GM12878 (cell line): ENCODE measurements at places on chromosomes 12 and 14. TPM values are rescaled to one million over a fixed set of nuclear protein-coding genes. Genes with fewer than 3 reads are reported as not detected.

The HOXC12 gene
- not detected in 2 replicates for polyA plus RNA-seq

The MGST1 gene
- 224 and 236 TPM in 2 replicates for polyA plus RNA-seq

The KCNH5 gene
- polyA plus RNA-seq: not detected in 2 replicates

The BDKRB2 gene
- not detected in 2 replicates for polyA plus RNA-seq

The SPRYD3 gene
- polyA plus RNA-seq: 25.7 and 26.2 TPM in 2 replicates

The SLC6A13 gene
- 0.19 TPM in 1 of 2 replicates, not detected in the other for polyA plus RNA-seq

The COQ6 gene
- 43.2 and 45.5 TPM in 2 replicates for polyA plus RNA-seq

The MYO1A gene
- polyA plus RNA-seq: 0.34 TPM in 1 of 2 replicates, not detected in the other

The PRB3 gene
- not detected in 2 replicates for polyA plus RNA-seq

The CLEC14A gene
- polyA plus RNA-seq: not detected in 2 replicates

The ST8SIA1 gene
- polyA plus RNA-seq: 0.35 TPM in 1 of 2 replicates, not detected in the other

The MIP gene
- polyA plus RNA-seq: 0.18 and 0.26 TPM in 2 replicates

The NXPH4 gene
- polyA plus RNA-seq: not detected in 2 replicates

The SAMD4A gene
- polyA plus RNA-seq: 0.12 and 0.14 TPM in 2 replicates

The ORAI1 gene
- polyA plus RNA-seq: 22.0 and 25.1 TPM in 2 replicates

The SCN8A gene
- polyA plus RNA-seq: not detected in 2 replicates

The PRIMA1 gene
- polyA plus RNA-seq: not detected in 2 replicates

The CRACR2A gene
- 11.6 and 13.3 TPM in 2 replicates for polyA plus RNA-seq

The PAX9 gene
- 0.11 TPM in 1 of 2 replicates, not detected in the other for polyA plus RNA-seq

The PTPRQ gene
- not detected in 2 replicates for polyA plus RNA-seq

The ZNF839 gene
- 2.6 and 3.2 TPM in 2 replicates for polyA plus RNA-seq

The KRT83 gene
- polyA plus RNA-seq: not detected in 2 replicates

The KLHL33 gene
- 0.04 and 0.16 TPM in 2 replicates for polyA plus RNA-seq
